Upper lobe of left lung (tissue), 6 donors: ENCODE measurements at places on chromosomes 7 and 10.

DNA sequence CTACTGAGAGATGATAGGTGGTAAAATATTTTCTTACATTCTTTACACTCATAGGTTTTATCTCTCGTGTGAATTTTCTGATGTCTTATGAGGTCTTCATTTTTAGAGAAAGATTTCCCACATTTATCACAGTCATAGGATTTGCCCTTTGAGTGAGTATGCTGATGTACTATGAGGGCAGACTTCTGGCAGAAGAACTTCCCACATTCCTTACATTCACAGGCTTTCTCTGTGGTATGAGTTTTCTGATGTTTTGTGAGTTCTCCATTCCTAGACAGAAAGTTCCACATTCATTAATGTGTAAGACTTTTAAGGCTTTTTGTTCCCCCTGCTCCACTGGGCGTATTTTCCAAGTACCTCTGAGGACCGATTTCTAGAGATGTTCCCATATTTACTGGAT, 23.5 kb downstream of the ZNF25 start:
- no peak for DNase-seq

GRCh38 chr7:68038621-68039314, 1042.1 kb downstream of the TYW1 start:
- DNase-seq, result no peak

DNA sequence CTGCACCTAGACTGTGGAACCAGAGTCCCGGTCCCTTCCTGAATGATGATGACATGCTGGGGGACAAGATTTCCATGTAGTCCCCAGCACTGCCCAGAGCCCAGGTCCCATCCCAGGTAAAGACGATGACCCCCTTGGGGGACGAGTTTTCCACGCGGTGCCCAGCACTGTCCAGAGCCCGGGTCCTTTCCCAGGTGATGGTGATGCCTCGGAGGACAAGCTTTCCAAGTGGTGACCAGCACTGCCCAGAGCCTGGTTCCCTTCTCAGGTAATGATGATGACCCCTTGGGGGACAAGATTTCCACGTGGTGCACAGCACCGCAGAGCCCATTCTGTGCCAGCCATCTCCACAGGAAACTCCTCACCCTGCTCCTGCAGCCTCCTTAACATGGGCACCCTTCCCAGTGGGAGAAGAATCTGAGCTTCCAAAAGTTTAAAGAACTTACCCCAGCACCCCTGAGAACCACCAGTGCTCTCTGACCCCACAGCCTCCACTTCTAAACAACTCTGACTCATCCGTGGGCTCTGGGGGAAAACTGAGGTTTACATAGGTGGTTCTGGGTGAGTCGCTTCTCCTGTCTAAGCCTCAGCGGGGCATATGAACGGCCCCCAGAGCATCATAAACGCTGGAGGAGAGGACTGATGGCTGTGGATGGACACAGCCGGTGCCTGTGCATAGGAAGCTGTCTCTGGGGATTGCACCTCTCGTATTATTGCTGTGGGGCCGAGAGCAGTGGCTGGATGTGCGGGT, 233.2 kb downstream of the TCERG1L start:
- no peak for DNase-seq

- DNase-seq, result no peak
Measured at GRCh38 chr7:7519056-7519455, 16.6 kb downstream of the COL28A1 start.

- no peak for DNase-seq
Measured at GRCh38 chr7:113907617-113908016, 11.2 kb downstream of the PPP1R3A start.

GRCh38 chr10:94266091-94266490, 96.6 kb downstream of the NOC3L start:
- no peak for DNase-seq

- no peak for DNase-seq
Measured at GRCh38 chr10:61633665-61634064, 29.1 kb upstream of the CABCOCO1 start.

DNA sequence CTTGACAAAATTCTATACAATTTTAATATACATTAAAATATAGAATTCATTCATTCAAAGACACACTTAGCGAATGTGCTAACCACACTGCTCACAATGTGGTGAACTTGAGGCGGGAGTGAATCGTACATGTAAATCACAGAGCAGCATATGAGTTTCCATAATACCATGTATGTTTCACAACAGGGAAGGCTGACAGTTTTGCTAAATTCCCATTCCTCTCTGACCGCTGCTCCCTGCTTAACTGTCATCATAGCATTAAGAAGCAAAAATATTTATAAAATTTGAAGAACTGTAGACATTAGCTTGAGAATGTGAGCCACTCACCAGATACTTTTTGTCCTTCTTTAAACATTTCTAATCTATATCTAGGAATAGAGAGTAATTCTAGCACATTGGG, 763.3 kb downstream of the MAGI2 start:
- no peak for DNase-seq

- no peak for DNase-seq
Measured at GRCh38 chr7:27616914-27617548, 45.7 kb downstream of the HIBADH start.

DNA sequence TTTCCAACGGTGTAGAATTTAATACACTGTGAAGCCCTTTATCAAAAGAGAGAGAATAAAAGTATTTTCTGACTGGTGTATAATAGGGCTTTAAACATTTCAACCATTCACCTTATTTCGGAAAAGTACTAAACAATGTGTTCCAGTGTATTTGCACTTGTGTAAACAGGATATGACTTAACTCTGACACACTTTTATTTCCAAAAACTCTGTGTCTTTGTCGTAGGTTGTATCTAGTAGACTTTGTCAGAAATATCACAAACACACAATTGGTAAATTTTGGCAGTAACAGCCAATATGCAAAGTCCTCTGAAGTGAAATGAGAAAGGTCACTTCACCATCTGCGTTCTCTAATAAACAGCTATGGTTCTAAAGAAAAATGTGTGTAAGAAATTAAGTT, 10.3 kb upstream of the TSPAN13 start:
- DNase-seq, result no peak

GRCh38 chr10:21039721-21040120, 142.6 kb upstream of the NEBL start:
- DNase-seq, result no peak

DNA sequence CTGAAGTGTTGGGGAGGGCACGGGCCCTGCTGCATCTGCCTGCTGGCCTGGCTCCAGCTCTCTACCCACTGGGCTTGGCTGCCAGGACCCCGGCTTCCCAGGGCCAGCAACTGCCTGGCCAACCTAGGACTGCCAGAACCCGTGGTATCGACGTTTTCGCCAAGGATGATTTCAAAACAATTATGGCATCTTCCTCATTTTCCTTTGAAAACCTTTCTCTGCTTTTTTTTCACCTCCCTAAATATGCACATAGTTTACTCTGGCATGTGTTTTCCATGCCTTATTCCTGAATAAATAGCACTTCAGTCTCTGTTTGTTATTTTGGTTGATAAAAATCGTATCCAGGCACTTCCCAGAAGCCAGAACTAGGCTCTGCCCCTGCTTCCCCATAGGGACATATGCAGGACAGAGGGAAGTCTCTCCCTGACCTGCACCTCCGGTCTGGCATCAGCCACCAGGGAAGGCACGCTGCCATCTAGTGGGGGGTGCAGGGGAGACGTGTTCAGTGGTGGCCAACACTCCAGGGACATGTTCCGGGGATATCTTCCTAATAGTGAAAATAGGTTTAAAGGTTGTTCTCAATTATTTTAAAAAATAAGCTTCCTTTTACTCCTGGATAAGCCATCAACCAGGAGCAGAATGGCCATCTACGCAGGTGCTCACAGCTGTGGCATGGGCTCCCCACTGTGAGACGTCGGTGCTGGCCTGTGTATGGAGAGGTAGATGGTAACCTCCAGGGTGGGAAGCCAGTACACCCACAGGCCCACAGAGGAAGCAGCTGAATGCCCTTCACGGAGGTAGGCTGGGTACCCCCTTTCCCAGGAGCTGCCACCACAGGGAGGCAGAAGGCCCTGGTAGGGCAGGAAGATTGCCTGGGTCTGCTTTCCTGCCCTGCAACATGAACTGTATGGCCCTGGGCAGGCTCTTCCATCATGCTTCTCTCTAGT, 30.7 kb upstream of the ANTXRL start:
- DNase-seq, result no peak

- DNase-seq, result no peak
Measured at GRCh38 chr10:121764233-121764942, 163.4 kb downstream of the ATE1 start.

GRCh38 chr7:117322741-117323304, at the start of gene WNT2:
TSS of gene WNT2 (minus strand) at chr7:117323058. CDS start at chr7:117322989, 69 bp downstream.
- DNase-seq, result no peak
